ENCODE measurements at places on chromosomes 11 and 22.

DNA sequence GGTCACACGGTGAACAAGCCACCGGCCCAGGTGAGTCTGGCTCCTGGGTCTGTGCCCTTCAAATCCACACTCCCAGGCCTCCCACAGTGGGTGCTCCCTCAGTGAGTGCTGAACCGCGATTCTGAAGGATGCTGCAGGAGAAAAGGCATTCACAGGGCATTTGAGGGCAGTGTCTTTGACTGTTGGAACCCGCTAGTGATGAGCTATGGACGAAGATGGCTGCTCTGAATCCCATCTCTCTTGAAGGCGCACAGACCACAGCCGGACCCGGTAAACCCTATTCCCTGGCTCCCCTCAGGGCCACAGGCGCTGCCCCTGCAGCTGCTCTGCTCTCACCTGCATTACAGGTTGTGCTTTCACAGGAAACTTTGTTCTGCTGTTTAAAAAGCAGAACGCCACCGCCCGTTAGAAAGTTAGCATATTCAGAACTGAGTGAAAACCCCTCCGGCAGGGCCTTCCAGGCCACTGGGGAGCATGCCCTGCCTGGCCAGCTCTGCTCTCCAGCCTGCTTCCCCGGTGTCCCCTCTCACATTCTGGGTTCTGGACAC is 3.2 kb downstream of the LRRC32 start:
- DNase-seq = no peak

- no peak for DNase-seq
Observed at GRCh38 chr11:67468056-67468455, 995 bp downstream of the TMEM134 start.

DNA sequence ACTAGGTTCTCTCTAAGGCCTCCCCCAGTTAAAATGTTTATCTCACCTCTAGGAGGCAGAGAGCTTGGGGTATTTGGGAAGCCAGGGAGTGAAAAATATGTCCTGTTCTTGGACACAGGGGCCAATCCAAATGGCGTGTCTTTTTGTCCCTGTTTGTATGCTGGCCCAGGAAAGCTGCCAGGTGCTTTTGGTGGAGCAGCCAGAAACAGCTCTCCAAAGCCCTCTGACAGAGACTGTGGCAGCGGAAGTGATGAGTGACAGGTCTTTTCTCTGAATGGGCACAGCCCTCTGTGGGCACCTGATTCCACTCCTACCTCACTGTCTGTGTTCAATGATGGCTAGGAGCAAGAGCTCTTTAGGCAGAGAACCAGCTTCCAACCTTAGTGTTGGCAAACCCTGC is 106.4 kb upstream of the KIRREL3 start:
- peak; percentile 82 for DNase-seq

DNA sequence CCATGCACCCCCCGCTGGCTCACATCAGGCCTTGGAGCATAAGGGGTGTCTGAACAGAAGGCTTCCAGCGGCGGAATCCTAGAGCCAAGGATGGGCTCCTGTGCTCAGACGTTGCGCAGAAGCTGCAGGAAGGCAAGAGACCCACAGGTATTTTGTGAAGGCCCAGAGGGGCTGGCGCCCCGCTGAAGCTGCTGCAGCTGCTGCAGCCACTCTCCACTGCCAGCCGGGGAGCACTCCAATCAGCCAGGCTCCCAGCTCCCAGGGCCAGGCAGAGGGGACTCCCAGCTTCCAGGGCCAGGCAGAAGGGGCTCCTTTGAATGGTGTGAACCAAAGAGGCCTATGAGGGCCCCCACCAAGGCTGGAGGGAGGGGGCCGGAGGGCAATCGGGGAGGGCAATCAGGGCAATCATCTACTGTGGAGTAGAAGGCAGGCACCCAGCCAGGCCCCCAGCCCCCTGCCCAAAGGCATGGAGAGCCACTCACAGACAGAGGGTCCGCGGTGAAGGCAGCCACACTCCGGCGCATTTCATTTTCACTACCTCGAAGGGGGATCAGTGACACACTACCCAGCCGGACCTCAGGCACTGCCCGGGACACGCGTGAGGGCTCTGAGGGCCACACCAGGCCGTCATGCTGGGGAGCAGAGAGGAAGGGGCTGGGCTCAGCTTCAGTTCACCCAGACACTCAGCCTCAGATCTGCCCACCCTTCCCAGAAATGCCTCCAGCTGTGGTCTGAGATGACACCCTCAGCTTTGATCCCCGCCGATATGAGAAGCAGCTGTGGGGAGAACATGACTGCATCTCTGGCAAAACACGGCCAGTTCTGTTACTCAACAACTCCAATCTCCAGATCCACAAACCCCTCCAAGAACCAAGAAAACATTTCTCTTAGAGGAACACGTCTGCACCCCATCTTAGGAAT is 11.6 kb upstream of the PDE2A start:
- DNase-seq = no peak

- no peak for DNase-seq
Observed at GRCh38 chr11:37849706-37850105, 1251.7 kb upstream of the RAG2 start.

- no peak for DNase-seq
Observed at GRCh38 chr11:76234416-76235232, 28.3 kb upstream of the WNT11 start.

GRCh38 chr11:108914981-108915380 is 250.1 kb downstream of the DDX10 start:
- no peak for DNase-seq

GRCh38 chr11:114116357-114116756 is 56.8 kb downstream of the ZBTB16 start:
- no peak for DNase-seq

DNA sequence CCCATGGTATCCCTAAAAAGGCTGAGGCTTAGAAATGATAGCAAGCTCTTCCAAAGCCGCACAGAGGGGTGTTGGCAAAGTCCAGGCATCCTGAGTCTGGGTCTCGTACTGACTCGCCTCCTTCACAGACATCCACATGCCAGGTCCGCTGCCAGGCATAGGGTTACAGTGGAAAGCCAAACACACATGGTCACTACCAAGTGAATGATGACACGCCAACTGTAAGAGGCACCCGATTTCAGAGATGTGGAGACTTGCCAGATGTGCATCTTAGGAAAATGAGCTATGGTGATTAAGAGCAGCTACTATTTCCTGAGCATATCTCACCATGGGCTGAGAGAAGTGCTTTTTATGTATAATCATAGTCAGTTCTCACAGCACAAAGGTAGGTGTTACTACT is 314.9 kb downstream of the MIAT start:
- no peak for DNase-seq

DNA sequence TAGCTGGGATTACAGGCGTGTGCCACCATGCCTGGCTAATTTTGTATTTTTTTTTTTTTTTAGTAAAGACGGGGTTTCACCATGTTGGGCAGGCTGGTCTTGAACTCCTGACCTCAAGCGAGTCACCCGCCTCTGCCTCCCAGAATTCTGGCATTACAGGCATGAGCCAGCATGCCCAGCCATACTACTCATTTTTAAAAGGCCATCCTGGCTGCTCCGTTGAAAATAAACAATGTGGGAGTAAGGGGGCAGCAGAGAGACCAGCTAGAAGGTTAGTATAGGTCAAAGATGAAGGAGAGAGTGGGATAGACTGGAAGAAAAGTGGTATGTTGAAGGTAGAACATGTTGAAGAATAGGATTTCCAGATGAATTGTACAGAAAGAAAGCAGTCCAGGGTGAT is 17.6 kb upstream of the LIN7C start:
- DNase-seq = no peak

- no peak for DNase-seq
Observed at GRCh38 chr22:47352920-47353700, 590.7 kb downstream of the TBC1D22A start.

DNA sequence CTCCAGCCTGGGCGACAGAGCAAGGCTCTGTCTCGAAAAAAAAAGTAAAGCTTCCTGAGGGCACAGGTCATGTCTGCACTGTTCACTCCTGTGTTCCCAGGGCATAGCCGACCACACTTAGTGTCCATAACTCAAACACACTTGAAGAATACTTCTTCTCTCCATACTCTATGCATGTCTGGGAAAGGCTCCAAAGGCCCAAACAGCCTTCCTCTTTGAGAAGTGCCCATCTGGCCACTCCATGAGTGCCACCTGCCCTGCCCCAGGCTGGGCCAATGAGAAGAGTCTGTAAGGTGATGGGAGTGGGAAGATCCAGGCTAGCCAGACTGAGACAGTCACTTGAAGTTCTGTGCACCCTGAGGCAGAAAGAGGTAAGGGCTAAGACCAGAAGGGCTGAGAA is 24.7 kb downstream of the DGCR2 start:
- no peak for DNase-seq

DNA sequence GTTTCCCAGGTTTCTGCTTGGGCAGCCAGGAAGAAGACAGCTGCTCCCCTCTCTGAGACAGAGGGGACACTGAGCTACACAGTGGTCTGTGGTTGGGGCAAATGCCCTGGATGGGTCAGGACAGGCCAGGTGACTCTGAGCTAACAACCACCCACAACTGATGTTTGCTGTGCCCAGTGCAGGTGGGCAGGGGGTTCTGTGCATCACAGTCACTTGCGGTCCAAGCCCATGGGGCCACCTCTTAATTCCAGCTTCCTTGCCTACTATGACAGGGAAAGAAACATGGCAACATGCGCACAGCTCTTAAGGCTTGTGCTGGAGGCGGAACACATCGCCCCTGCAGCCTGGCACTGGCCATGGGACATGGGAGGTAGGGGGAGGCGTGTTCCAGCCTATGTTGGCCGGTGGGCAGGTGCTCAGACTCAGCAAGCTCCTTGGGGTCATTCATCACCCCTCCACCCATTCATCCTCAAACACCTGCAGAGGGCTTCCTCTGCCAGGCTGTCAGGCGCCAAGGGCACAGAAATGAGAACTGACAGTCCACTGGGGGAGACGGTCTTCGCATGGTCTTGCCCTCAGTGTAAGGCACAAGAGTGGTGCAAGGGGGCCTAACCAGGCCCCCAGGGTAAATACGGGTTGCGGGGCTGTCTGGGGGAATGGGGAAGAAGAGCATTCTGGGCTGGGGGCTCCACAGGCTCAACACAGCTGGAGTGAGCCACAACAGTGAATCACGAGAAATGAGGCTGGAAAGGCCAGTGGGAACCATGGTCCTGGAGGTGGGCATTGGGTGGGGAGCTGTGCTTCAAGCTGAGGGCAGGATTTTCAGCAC is 55.6 kb downstream of the ARFGAP3 start:
- DNase-seq = no peak

DNA sequence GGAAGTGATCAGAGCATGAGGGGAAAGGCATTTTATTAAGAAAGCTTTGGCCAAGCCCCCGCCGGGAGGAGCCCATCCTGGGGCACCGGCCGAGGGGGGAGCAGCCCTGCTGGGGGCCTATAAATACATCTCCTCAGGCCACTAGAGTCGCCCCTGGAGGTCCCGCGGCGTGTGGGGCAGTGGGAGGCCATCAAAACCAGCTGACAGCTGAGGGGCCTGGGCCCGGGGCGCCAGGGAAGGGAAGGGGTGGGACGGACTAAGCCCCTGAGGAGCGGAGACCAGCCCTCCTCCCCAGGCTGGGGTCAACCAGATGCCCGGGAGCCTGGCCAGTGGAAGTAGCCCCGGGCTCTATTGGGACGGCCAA is 13.1 kb downstream of the SCARF2 start:
- DNase-seq = no peak

DNA sequence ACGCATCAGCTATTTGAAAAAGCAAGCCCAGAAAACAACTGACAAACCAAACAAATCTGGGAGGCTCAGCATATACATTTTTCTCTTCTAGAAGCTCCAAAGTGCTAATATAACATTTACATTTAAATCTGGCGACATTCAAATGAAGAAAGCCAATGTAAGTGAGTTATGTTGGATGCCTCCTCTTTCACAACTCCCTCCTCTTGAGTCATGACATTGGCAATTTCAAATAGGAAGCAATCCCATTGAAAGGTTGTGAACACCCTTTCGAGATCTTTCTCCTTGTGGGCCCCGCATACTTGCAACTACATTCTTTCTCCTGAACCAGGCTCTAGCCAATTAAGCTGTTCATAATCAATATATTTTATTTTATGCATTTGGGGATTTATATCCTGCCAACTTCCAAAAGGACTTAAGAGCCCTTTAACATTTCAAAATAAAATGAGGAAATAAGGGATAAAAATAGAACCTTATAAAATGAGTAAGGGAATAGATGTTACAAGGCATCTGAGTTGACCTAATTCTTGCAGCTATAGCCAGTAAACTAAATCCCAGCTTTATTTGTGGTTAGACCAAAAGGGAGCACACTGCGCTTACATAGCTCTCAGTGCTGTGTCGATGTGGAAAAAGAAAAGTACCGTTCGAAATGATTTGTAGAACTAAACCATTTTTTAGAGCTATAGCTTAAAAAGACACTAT is 129.5 kb upstream of the SESN3 start:
- DNase-seq = no peak

DNA sequence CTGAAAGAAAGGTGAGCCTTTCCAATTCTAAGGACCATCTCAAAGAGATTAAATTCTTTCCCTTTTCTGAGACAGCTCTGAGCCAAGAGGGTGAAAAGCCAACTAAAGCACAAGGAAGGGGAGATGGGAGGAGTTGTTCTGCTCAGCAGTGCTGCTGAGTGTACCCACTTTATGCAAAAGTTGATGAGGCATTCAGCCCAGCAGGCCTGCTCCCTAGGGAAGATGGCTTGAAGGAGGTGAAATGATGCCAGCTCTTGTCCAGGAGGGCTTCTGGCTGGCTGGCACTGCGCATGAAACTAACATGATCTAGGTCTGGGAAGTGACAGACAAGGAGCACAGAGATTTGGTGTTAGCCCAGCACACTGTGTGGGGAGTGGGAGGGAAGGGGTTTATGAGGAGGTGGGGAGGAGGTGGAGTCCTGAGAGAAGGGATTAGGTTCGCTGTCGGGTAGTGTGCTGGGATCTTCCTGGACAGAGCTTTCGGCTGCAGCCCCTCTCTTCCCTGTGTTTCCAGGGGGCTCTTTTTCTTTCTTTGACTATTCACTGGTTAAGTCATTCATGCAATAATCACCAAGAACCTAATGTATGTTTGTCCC is 225.5 kb upstream of the NARS2 start:
- no peak for DNase-seq

DNA sequence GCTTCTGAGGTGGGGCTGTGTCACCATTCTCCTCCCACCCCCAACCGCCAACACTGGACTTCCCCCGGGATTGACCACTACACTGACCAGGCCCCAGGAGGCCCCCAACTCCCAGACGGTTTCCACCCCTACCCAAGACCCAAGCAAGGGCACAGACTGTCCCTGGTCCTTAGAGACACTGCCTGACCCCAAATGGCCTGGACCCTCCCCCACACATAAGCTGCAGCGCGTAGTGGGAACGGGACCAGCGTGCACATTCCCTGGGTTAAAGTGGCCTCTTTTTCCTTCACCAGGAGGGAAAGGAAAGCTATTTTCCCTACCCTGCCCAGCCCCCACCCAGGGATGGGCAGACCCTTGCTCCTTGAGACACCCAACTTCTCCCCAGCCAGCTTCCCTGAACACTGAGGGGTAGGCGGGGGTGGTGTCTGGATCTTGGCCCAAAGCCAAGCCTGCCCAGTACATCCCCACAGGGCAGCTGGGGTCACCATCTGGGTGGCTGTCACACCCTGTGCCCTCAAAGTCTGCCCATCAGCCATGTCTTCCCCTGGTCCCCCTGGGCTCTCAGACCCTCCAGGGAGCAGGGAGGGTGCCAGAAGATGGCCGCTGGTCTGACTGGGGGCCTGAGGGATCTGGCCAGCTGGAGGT is 1.6 kb upstream of the MAPK12 start:
- no peak for DNase-seq

- peak; percentile 74 for DNase-seq
Observed at GRCh38 chr22:33036881-33037280, 21.3 kb downstream of the SYN3 start.

GRCh38 chr22:17705951-17706900 is 67.7 kb downstream of the BCL2L13 start:
- DNase-seq = peak; percentile 58
